ENCODE measurements at places on chromosomes 13 and 19. TPM values are rescaled to one million over a fixed set of nuclear protein-coding genes. Genes with fewer than 3 reads are reported as not detected.

CEACAM3 gene
- total RNA-seq, result not detected

ITGBL1 gene
- total RNA-seq, result 0.60 TPM

LSR gene
- total RNA-seq, result 98.0 TPM

FBXO27 gene
- total RNA-seq, result 9.0 TPM

NANOS3 gene
- 0.56 TPM for total RNA-seq
